Stimulated activated CD4-positive, alpha-beta T cell treated with anti-CD3 and anti-CD28 coated beads, Interleukin-1b, Interleukin-23, amount 100 ng/mL, for 1 hour (primary cell): ENCODE measurements at places on chromosomes 1 and 21.

- DNase-seq = no peak
These were observed 86.6 kb downstream of the OMA1 start for GRCh38 chr1:58459911-58460310.

- DNase-seq = no peak
These were observed 24.4 kb upstream of the FAAH start for GRCh38 chr1:46369542-46370213.

DNA sequence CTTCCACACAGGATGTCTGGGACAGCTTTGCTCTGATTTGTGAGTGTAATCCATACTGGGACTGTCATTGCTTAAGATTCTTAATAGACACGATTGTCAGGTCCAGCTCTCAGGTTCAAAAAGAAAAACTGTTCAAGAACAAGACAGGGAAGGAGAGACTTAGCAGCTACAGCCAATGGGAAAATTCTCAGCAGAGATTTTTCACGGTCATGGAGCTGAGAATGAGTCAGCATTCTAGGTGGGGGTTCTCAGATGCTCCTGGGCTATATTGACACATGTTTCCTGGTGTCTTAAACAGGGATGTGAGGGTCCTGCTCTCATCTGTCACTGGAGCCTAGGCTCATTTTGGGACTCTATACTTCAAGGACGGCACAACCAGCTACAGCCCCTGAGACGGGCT lies 318.3 kb downstream of the RRAGC start:
- DNase-seq = no peak

- DNase-seq = no peak
These were observed 1.8 kb downstream of the SH3GLB1 start for GRCh38 chr1:86706018-86706635.

- no peak for DNase-seq
These were observed 29.1 kb upstream of the SOAT1 start for GRCh38 chr1:179264507-179264906.

- DNase-seq = no peak
These were observed 21.6 kb upstream of the POFUT2 start for GRCh38 chr21:45309069-45309986.

DNA sequence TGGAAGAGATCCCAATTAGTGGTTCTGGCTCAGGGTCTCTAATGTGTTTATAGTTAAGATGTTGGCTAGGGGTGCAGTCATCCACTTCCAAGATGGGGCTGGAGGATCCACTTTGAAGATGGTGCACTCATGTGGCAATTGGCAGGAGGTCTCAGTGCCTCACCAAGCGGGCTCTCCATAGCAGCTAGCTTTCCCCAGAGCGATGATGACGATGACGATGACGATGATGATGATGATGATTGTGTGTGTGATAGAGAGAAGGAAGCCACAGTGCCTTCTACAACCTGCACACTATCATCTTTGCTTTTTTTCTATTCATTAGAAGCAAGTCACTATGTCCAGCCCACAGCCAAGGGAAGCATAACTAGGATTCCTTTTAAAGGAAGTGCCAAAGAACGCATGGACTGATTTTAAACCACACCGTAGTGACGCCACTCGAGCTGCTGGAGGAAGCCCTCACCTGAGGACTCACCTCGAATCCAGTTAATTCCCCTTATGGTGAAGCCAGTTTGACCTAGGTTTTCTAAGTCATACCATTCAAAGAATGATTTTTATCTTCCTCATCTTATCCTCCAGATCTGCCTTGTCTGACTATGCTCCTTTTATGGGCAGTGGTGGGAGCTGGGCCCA lies 49.4 kb downstream of the SRRM1 start:
- DNase-seq = no peak

DNA sequence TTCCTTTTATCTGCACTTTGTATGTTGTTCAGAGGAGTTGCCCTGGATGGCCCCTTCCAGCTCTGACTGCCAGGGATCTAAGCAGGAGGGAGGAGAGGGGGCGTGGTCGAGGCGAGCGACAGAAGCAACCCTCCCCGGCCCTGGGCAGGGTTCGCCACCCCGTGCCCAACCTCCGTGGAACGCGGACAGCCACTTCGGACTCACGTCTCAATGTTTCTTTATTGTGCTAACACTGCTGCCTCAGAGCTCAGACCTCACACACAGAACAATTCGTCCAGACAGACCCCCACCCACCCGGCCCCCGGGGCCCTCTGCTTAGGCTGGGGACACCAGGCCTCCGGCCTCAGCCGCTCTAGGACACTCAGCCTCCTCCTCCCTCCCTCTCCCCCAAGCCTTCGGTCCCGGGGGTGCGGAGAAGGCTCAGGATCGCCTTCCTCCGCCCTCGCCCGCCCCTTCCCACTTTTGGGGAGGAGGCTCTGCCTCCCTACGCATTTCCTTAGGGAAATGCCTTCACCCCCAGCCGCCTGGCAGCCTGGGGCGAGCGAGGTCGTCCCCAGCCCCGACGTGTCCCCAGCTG lies 8.3 kb downstream of the VSIG8 start:
- no peak for DNase-seq

GRCh38 chr1:96473791-96474434 lies 247.7 kb upstream of the PTBP2 start:
- no peak for DNase-seq
